T-helper 9 cell (primary cell): ENCODE measurements at places on chromosomes 12 and 14.

DNA sequence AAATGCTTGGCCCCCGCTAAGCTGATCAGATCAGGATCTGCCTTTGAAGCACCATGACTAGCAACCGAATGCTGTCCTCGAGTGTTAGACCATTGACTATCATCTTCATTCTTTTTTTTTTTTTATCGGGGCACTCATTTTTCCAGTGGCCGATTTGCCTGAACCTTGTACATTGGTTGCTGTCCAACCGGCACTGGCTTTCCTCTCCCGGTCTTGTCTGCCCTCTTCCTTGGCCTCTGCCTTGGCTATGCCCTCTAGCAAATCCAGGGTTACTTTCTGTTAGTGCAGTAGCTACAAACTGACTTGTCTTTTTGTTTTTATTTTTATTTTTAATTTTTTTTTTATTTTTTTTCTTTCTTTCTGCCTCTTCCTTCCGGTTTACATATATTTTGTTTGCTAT, 102.3 kb downstream of the ALG10 start:
- no peak for DNase-seq

GRCh38 chr12:90809940-90810339, 145.0 kb downstream of the CCER1 start:
- DNase-seq = no peak

DNA sequence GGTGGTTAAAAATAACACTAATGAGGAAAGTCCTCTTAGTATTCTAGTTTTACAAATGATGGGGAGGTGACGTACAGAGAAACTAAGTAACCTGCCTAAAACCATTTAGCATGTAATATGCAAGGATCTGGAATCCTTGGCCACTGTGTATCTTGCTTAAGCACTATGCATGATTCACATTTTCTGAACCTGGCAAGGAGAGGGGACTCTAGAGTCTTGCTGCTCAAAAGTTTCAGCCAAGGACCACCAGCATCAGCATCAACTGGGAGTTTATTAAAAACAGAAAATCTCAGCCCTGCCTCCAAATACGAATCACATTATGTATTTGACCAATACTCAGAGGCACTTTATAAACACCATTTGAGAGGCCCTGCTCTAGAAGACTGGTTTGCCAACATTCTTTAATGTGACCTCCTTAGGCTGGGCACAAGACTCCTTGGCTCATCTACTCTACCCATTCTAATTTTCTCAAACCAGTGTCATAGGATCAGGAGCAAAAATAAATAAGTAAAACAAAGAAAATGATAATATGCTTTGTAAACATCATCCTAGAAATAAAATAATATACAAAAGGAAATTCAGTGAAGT, 52.9 kb downstream of the ABCC9 start:
- DNase-seq = no peak

DNA sequence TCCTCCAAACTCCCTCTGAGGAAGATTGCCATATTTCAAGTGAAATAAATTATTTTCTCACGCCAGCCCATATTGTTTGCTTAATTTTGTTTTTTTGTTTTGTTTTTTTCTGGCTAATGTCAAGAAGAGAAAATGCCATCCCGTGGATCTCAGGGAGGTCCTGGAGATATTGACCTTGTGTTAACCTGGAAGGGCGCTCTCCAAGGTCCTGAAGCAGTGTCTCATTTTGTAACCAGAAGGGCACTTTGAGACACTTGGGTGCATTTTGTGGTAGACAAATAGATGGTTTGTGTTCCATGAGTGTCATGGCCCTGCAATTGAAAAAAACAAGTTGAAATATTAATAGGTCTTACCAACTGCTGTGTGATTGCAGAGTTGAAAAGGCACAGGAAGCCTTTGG, 268.9 kb downstream of the SUDS3 start:
- no peak for DNase-seq

GRCh38 chr12:81332054-81332453, 254.2 kb downstream of the ACSS3 start:
- no peak for DNase-seq

DNA sequence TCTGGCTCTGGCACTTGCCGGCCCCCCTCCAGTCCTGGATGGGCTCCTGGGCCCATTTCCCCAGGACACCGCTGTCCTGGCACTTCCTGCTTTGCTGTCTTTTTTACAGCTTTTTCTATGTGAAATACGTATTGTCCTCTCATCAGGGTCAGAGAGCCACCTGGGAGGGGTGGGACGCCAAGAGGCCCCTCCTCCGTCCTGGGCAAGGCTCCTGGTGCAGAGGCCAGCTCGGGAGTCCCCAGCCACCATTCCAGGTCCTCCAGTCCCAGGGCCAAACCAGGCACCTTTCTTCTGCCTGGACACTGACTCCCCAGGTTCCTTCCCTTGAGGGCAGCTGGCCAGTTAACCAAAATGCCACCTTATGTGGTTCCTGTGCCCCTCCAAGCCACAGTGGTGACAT, 22.8 kb downstream of the ARL6IP4 start:
- no peak for DNase-seq

DNA sequence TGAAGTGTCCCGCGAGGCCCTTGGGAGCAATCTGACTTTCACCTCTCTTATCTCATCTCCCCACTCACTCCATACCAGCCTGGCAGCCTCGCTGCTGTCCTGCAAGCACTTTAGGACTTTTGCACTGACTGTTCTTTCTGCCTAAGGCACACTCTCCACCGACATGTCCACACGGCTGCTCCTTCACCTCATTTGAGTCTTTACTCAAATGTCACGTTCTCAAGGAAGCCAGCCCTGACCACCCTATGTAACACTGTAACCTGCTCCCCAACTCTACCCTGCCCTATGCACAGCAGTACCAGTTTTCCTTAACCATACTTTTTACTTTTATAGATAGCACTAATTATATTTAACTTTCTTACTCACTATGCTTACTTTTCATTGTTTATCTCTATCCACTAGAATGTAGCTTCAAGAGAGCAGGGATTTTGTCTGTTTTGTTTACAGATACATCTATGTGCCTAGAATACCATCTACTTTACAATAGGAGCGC, 32.0 kb downstream of the PRKD1 start:
- no peak for DNase-seq

GRCh38 chr14:73245480-73246325, 8.4 kb downstream of the PAPLN start:
- peak; percentile 25 for DNase-seq

DNA sequence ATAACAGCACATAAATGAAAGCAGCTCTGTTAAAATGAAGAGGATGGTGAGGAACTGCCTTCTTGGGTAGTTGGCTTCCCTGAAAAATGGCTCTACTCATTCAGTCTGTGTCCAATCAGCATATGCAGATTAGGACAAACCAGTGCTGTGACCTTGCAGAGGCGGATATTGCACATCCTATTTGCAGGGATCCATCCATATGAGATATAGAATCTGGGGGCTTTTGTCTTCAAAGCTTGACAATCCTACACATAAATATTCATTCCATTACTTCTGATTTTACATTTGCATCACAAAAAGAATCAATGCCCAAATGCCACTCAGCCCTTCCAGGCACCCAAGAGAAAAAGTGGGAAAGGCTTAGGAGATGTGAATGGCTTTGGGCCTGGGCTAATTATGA, 383.7 kb downstream of the EMP1 start:
- DNase-seq = no peak

GRCh38 chr12:121383601-121384021, 16.3 kb upstream of the RNF34 start:
- DNase-seq = no peak

- no peak for DNase-seq
Measured at GRCh38 chr12:90058704-90059103, 350.1 kb upstream of the ATP2B1 start.

GRCh38 chr14:104795781-104796686, 486 bp upstream of the AKT1 start:
- peak; percentile 63 for DNase-seq

DNA sequence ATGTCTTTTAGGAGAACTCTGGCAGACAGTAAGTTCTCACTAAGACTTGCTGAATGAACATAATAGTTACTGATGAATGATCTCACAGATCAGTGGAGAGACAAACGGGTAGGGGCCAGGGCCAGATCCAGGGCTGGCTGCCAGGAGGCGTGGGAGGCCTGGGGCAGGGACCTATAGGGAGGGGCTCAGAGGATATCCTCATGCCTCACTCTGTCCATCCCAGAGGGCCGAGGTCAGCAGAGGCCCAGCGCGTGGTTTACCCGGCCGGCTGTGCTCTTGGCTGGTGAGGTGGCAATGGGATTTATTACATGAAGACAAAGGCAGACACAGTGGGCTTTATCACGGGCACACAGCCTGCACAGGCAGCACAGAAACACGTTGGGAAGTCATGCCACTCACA, 85.4 kb downstream of the CHGA start:
- DNase-seq = no peak

- DNase-seq = no peak
Measured at GRCh38 chr12:12392413-12392812, 35.5 kb downstream of the BORCS5 start.

DNA sequence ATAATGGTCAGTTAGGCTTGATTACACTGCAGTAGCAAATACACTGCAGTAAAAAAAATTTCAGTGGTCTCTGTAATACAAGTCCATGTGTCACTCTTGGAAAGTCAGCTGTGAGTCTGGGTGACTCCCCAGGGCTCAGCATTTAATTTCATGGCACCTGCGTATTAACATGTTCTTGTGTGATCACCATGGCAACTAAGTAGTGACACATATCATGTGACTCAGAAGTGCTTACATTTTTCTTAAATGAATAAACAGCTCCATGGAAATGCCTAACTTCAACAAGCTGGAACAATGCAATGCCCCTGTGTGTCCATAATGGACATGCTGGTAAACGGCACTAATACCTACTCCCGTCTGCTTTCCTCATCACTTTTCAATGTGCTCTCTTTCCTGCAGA, 88.5 kb upstream of the ANO4 start:
- no peak for DNase-seq

GRCh38 chr12:84986586-84986985, 49.5 kb downstream of the TSPAN19 start:
- DNase-seq = no peak

DNA sequence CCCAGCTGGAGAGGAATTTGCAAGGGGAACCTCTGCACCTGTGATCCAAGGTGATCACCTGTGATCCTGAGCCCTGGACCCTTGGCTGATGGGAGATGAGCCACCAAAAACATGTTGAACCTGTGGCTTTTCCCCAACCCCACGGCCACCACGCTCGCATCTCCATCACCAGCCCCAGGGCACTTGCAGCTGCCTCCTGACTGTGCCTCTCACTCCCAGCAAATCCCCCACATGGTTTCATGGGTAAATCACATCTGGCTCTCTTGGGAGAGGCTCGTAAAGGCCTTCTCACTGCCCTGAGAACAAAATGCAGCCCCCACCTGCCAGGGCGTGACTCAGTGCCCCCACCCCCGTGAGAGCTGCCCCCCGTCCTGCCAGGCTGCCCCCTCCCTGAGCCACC, 76.0 kb downstream of the RFLNA start:
- no peak for DNase-seq

DNA sequence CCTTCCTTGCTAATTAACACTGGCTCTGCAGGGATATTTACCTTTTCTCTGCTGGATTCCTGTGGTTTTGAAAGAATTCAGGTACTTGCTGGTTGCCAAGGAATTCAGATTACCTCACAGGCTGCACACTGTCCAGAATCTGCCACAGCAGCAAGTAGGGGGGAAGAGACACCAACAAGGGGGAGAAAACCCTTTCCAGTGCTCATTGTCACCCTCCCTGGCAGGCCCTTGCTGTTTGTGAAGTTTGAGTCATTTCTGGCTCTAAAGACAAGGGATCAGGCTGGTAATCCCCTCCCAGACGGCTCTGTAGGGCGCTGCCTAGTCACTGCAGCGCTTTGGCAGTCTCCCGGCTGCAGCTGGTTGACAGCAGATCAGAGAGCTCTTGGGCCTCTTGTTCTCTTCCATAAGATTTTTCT, 50.8 kb downstream of the TTLL5 start:
- DNase-seq = no peak

- no peak for DNase-seq
Measured at GRCh38 chr14:64550621-64551333, 1.0 kb downstream of the PPP1R36 start.

- no peak for DNase-seq
Measured at GRCh38 chr12:3592856-3593625, 102.0 kb downstream of the PRMT8 start.

- DNase-seq = no peak
Measured at GRCh38 chr14:59334253-59334652, 130.9 kb downstream of the GPR135 start.

DNA sequence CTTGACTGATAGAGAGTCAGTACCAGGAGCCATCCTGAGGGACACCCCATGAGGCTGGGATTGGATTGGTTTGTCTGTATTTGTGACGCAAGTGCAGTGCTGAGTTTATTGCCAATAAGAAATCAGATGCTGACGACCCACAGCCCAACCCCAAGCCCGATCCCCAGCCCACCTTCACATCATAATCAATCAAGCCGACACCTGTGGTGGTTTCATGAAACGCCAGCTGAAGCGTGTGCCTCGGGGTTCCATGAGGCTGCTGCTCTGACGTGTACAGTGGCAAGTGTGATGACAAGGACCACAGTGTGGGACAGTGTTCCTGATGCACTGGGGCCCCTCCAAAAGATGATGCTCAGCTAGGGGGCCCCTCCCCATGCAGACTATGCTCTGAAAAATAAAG, 62.1 kb upstream of the C14orf180 start:
- DNase-seq = no peak

DNA sequence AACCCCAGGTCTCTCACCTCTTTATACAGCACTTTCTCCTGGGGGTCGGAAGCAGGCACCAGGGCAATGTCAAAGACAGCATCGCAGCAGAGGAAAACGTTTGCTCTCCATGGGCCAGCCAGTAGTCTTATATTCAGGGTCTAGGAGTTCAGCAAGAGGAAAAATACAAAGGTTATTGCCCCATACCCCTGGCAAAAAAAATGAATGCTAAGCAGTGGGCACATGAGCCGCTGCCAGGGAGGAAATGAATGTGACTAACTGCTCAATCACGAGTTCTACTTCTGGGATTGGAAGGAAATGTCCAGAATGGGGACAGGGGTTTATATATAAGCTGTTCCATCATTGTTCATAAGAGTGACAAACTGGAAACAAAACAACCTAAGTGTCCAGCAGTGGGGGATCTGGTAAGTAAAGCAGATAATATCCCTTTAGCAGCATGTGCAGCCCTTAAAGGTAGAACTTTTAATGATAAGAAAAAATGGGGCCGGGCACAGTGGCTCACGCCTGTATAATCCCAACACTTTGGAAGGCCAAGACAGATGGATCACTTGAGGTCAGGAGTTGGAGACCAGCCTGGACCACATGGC, 53.8 kb downstream of the PHETA1 start:
- DNase-seq = no peak

- no peak for DNase-seq
Measured at GRCh38 chr12:21296751-21297406, 37.8 kb downstream of the SLCO1A2 start.

GRCh38 chr12:23611320-23611719, 338.1 kb downstream of the SOX5 start:
- no peak for DNase-seq

DNA sequence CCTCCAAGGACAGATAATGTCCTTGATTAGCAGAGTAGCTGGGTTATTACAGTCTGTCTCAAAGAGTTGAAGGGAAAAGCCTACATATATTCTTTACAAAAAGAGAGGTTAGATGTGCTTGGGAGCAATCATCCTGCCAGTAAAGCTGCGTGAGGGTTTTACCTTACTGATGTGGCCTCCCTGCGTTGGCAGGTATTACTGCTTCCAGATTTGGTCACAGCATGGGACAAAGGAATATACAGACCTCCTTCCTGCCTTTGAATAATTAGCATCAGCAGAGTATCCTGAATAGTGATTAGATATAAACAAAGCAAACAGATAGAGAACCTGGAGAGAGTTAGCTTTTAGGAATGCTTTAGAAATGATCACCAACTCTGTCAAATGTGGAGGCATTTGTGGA, 69.6 kb downstream of the TMTC2 start:
- no peak for DNase-seq

- DNase-seq = no peak
Measured at GRCh38 chr12:22536971-22537544, 7.3 kb downstream of the C2CD5 start.
